ENCODE measurements at places on chromosomes 1 and 21.

DNA sequence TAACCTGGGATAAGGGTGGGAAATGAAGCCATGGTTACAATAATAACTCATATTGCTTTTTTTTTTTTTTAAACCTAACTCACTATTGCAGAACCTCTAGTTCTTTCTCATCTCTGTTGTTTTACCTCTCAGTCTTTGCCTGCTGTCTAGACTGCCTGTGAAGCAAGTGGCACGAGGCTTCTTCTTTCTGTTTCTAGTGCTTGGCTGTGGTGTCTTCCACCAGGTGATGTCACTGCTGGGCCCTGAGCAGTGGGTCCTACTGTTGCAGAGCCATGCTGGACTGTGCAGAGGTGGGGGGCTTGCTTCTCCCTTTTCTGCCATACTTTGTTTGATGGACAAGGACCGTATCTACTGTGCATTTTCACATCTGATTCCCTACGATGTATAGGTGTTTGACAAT, 51.7 kb downstream of the ZNF326 start:
- DNase-seq = peak; percentile 33

- DNase-seq = no peak
These were observed 20.0 kb downstream of the CRYZ start for GRCh38 chr1:74712881-74713280.

GRCh38 chr1:182304627-182305026, 87.0 kb downstream of the GLUL start:
- no peak for DNase-seq

GRCh38 chr21:45088729-45089128, 14.3 kb downstream of the ADARB1 start:
- DNase-seq = no peak

DNA sequence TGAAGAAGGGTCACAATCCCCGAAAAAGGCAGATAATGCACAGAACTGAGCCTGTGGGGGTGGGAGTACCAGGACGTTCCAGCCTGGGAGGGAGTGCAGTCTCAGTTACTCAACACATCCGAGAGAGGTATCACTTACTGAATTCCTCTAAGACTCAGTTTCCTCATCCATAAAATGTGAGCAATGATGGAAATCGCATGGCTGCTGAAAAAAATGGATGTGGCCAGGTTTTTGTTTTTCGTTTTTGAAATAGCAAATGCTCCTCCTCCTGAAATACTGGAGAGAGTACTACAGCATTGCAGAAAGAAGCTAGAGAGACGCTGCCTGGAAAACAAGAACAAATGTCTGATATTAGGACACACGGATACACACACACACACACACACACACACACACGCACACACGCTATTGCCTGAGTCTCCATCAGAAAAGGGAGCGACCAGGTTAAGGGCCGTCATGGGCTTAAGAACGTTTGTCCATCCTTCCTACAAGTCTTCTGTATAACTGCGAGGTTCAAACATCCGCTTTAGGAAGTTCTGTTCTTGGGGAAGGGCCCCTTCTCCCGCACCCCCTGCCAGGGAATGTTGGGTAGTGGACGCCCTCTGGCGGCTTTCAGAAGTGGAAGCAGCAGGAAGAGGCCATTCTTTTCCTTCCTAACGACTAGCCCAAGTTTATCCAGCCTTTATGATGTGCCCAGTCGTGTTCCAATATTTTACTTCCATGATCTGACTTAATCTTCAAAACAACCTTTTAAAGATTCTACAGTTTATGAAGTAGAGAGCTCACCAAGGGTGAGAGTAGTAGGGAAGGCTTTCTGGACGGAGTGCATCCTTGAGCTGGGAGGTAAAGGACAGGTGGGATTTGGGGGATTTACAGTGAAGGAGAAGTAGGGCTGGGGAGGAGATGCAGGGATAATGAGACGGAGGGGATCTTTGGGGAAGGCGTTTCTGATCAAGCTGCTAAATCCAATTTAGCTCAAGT, 699 bp upstream of the NES start:
- DNase-seq = peak; percentile 47

GRCh38 chr1:56968878-56969495, 3.2 kb upstream of the C8B start:
- DNase-seq = no peak

DNA sequence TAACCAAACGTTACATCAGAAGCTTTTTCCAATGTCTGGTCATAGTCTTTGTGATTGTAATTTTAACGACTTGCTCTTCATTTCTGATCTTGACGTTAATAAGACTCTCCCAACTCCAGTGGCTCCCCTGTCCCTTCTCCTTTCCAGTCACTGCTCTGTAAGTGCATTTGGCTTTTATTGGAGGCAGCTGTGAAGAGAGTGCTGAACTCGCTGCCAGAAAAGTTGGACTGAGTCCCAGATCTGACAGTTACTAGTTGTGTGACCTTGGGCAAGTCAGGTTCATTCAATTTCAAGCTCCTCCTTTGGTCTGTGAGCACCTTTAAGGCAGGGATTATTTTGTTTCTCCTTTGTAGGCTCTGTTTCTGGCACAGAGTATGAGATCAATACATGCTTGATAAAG, 109.6 kb upstream of the TSPAN2 start:
- DNase-seq = no peak

- peak; percentile 1 for DNase-seq
These were observed 37.4 kb downstream of the CLCC1 start for GRCh38 chr1:108925920-108926319.

GRCh38 chr1:38991638-38992411, 749 bp downstream of the AKIRIN1 start:
- DNase-seq = no peak

DNA sequence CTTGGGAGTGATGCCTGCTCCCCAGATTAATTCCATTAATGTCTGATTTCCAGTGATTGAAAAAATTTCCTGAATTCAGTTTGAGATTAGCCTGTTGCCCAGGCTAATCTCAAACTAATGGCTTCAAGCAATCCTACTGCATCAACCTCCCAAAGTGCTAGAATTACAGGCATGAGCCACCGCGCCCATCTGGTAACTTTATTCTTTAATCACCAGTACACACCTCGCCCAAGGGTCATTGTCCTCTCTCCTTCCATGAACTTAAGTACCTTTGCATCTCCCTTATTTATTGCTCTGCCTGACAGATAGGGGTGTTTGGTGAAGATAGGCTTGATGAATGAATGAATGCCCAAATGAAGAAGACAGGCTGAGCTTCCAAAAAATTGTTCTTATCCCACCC, 366.5 kb downstream of the SIPA1L2 start:
- DNase-seq = no peak

GRCh38 chr1:205263580-205264190, 35.9 kb downstream of the TMCC2 start:
- DNase-seq = no peak

DNA sequence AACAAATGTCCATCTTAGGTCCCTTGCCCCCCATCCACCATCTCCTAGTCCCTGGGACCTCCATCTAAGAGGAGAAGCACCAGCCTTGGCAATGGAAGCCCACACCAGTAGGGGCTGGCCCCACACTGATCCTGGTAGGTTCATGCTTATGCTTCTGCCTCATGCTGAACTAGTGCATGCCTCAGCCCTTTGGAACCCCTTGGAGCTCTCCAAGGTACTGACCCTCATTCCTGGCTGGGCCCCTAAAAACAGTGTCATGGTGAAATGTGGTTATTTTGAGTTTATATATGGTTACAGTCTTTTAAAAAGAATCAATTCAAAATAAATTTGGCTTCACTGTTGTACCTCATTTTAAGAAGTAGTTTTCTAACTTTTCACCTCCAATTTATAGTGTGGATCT, 108.3 kb downstream of the HIVEP3 start:
- no peak for DNase-seq

- DNase-seq = no peak
These were observed 16.8 kb upstream of the RIPK4 start for GRCh38 chr21:41783476-41784180.

GRCh38 chr1:6205849-6206519, at the start of gene RNF207:
TSS of gene RNF207 (plus strand) at chr1:6206119. CDS start at chr1:6206536, 417 bp downstream.
- peak; percentile 23 for DNase-seq

- DNase-seq = no peak
These were observed 264.3 kb upstream of the PLD5 start for GRCh38 chr1:242788771-242789170.

DNA sequence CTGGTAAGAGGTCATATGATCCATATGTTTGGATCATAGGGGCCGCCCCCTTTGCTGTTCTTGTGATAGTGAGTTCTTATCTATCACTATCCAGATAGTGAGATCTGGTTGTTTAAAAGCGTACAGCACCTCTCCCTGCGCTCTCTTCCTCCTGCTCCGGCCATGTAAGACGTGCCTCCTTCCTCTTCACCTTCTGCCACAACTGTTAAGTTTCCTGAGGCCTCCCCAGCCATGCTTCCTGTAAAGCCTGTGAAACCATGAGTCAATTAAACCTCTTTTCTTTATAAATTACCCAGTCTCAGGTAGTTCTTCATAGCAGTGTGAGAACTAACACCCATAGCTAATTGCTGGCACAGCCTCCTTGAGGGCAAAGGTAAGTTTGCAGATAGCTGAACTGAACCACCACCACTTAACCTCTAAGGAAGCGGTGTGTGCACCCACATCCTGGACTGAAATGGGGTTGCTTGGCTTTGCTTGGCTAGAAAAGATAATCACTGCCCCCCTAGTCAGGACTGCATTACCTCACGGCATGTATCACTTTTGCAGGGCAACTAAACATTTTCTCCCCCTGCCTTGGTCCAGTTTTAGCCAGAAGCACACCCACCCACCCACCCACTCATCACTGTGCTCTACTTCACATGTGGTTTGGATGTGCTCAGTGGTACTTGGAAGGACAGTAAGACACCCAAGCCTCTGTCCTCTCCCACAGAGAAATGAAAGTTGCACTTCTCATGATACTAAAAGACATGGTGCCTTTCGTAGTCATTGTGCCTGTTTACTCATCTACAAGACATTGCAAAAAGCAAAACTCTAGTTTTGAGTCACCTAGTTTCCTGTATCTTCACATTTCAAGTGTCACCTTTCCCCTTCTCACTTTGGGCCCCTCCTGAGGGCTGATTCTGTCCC, 23.1 kb upstream of the PTAFR start:
- peak; percentile 79 for DNase-seq

DNA sequence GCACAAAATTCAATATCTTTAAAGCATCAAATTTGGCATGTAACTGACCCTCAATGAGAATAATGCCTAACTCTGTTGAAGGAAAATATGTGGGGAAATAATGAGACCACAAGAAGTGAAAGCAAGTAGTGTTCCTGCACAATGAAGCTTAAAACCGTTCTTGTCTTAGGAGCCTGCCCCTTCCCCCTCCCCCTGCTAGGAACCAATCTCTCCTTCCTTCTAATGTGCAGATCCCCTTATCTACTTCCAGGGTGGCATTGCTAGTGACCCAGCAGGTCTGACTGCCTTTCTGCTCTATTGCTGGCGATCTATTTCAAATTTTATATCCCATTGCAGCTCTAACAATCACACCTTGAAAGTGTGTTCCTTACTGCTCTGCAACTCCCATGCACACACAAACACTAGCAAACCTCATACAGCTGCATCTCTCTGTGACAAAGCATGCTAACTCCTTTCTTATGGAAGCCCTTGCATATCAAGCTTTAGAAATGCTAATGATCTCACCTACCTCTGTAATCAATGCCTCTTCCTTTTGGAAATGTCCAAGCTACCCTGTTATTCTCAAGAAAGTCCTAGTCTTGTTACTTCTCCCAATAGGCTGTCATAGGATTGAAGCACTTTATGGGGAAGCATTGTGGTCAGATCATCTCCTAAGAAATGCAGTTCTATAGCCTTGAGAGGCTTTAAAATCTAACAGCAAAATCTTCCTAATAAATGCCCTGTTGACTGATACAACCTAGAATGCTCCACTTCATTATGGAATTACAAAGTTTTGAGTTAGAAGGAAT, 26.5 kb downstream of the BCL9 start:
- no peak for DNase-seq

DNA sequence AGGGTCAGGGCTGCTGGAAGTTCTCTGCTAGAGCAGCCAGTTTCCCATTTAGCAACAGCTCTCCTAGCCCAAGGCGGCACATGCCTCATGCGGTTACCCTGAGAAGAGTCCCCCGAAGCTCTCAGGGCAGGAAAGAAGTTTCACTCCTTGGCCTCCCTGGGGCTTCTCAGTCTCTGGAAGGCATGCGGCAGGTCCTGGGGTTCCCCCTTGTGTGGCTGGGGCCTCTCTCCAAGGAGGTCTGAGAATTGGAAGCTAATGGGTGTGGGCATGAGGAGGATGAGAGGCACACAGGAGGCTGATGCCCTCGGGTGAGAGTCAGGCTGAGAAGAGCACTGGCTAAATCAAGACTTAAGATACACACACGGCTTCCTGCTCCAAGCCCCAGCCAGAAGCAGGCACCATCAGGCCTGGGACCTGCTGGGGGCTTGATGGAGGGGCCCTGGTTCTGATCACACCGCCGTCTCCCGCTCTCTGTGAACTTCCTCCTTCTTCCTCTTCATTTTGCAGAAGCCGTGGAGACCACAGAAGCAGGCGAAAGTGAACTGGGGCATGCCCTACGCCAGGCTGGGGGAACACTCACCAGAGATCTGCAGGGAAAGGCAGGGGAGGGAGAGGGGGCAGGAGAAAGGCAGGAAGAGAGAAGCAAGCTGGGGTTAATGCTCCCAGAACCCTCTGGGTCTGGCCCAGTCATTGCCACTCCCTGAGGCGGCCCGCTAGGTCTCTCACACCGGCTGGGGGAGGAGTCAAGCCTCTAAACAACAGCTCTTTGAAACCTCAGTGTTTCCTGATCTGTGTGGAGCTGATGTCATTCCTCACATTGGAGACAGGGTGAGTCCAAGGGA, 15.1 kb downstream of the BLACAT1 start:
- peak; percentile 54 for DNase-seq

GRCh38 chr1:54623216-54624007, at the start of gene FAM151A:
TSS of gene FAM151A (minus strand) at chr1:54623525. CDS start at chr1:54623395, 130 bp downstream.
- no peak for DNase-seq

- DNase-seq = no peak
These were observed 21.9 kb upstream of the OVAAL start for GRCh38 chr1:180536821-180537372.

DNA sequence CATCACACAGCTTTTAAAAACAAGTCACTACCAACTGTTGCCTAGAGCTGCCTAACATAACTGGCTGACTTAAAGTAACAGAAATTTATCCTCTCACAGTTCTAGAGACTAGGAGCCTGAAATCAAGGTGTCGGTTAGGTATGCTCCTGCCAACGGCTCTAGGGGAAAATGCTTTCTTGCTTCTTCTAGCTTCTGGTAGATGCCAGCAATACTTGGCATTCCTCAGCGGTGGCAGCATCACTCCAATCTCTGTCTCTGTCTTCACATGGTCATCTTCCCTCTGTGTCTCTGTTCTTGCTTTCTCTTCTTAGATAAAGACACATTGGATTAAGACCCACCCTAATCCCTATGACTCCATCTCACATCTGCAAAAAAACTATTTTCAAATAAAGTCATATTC, 51.5 kb downstream of the DMRTA2 start:
- DNase-seq = no peak
